ENCODE measurements at places on chromosomes 11 and 22.

GRCh38 chr22:33381531-33382406 lies 323.6 kb upstream of the SYN3 start:
- DNase-seq, result no peak

- no peak for DNase-seq
Measured at GRCh38 chr22:32411402-32411801, 645 bp downstream of the RTCB start.

- DNase-seq, result no peak
Measured at GRCh38 chr22:17578136-17578754, 14.9 kb downstream of the SLC25A18 start.

GRCh38 chr11:47288066-47288465 lies 18.1 kb downstream of the MADD start:
- no peak for DNase-seq

DNA sequence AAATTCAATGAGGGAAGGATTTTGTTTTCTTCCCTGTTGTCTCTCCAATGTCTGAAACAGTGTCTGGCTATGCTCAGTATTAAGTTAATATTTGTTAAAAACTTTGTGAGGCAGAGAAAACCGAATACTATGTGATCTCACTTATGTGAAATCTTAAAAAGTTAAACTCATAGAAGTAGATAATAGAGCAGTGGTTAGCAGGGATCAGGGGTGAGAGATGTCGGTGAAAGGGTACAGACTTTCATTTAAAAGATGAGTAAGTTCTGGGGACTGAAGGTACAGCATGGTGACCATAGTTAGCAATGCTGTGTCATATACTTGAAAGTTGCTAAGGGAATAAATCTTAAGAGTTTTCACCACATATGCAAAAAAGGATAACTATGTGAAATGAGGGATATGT lies 244.6 kb downstream of the AASDHPPT start:
- DNase-seq, result no peak

GRCh38 chr11:59186130-59186594 lies 14.2 kb downstream of the DTX4 start:
- DNase-seq, result no peak

GRCh38 chr11:7540830-7541555 lies 27.2 kb downstream of the PPFIBP2 start:
- DNase-seq, result no peak

DNA sequence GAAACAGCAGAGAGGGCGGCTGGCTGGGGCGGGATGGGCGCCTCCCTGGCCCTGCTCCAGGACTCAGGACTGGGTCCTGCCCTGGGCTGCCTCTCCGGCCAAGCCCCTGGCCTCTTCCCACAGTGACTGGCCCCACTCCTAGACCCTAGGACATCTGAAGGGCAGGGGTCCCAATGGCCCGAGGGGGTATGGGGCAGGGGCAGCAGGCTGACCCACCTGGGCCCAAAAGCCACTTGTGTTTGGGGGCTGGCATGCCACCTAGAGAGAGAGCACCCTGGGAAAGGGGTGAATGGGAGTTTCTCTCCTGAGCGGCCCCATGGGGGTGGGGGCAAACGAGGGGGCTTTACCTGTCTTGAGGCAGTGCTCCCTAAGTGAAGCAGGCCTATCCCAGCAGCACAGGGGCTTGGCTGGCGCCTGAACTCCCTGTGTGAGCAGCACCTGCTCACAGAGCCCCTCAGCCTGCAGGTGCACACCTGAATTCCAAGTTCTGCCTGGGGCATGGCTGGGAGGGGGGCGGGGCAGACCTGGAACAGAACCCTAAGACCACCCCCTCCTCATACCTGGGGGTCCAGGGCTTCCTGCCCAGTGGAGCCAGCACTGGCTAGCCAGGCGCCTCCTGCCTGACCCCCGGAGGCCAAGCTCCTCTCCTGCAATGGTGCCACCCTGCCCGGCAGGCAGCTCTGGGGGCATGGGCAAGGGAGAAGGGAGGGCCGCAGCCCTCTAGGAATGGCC lies 16.9 kb downstream of the DUSP8 start:
- DNase-seq, result no peak

- no peak for DNase-seq
Measured at GRCh38 chr11:3022982-3023381, 30.9 kb upstream of the NAP1L4 start.

GRCh38 chr11:57376095-57377090 lies 4.6 kb downstream of the PRG3 start:
- no peak for DNase-seq

- no peak for DNase-seq
Measured at GRCh38 chr11:72295471-72295870, 51.5 kb upstream of the PHOX2A start.

- DNase-seq, result no peak
Measured at GRCh38 chr11:3030289-3031070, 26.7 kb downstream of the CARS1 start.

DNA sequence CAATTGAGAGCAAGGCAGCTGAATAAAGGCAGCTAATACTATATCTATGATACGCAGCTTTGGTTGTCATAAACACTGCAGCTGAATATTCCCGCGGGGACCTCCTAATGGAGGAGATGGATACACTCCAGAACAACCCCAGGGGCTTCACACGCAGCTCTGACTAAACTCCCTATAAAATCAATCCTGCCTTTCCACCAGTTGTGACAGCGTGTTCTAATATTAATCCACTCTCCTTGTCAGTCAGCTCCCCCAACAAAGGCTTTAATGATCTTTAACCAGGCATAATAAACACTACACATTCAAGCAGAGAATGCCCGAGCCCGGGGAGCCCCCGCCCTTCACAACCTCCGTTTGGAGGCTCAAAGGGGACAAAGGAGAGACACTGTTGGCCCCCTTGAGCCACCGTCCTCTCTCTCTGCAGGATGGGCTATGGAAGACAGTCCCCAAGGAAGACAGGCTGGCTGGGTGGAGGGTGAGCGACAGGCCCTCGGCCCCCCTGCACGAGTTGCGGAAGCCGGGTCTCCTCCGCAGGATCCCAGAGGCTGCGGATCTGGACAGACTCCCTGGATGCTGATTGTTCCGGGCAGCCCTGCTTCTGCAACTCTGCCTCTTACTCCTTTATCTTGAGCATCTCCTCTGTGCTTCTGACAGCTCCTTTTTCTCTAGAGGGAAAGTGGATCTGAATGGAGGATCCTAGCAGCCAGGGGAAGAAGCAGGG lies 565.2 kb downstream of the BUD13 start:
- DNase-seq, result no peak

All from stimulated activated CD8-positive, alpha-beta memory T cell treated with anti-CD3 and anti-CD28 coated beads, Interleukin-7, amount 100 ng/mL, for 48 hours (primary cell).